ENCODE measurements at places on chromosomes 1 and 21. TPM values are rescaled to one million over a fixed set of nuclear protein-coding genes. Genes with fewer than 3 reads are reported as not detected.

DNA sequence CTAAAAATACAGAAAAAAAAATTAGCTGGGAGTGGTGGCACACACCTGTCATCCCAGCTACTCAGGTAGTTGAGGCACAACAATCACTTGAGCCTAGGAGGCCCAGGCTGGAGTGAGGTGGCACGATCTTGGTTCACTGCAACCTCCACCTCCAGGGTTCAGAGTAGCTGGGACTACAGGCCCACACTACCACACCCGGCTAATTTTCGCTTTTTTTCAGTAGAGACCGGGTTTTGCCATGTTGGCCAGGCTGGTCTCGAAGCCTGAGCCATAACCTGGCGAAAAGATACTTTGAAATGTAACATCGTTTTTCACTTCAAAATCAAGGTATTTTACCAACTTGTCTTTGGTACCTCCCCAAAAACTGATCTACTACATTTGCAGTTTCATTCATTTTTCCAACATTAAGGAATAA lies 6.1 kb downstream of the GAS5 start:
- no peak for DNase-seq

DNA sequence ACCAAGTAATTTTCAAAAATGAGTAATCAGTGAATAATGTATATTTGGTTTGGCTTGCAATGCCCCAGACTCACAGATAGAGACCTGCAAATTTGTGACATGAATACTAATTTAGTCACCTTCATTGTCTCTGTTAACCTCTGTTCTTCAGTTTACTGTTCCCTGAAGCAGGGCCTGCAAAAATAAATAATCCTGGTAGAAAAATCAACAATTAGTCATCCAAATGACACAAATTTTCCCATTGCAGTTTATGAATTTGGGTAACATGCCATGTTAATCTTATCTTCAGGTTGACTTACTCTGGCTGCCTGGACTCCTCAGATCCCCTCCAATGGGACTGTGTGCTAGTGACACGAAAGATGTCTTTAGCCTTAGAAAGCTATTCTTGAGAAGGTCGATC lies 289.5 kb downstream of the PAPPA2 start:
- DNase-seq: no peak

DNA sequence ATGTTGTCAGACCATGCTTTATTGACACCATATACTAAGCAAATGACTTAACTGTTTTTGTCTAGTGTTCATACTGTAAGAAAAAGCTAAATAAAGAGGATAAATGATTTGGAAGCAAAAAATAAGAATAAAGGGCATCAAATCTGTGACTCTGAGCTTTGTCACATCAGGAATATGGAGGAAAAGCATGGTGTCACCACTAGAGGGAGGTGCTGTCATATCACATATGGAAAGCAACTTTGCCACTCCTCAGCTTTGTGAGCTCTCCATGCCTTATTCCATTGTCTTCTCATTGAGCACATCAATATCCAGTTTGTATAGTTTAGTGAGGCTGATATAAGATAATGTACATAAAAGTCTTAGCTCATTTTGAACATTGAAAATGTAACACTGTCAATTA lies 20.8 kb upstream of the GBP1 start:
- no peak for DNase-seq

DNA sequence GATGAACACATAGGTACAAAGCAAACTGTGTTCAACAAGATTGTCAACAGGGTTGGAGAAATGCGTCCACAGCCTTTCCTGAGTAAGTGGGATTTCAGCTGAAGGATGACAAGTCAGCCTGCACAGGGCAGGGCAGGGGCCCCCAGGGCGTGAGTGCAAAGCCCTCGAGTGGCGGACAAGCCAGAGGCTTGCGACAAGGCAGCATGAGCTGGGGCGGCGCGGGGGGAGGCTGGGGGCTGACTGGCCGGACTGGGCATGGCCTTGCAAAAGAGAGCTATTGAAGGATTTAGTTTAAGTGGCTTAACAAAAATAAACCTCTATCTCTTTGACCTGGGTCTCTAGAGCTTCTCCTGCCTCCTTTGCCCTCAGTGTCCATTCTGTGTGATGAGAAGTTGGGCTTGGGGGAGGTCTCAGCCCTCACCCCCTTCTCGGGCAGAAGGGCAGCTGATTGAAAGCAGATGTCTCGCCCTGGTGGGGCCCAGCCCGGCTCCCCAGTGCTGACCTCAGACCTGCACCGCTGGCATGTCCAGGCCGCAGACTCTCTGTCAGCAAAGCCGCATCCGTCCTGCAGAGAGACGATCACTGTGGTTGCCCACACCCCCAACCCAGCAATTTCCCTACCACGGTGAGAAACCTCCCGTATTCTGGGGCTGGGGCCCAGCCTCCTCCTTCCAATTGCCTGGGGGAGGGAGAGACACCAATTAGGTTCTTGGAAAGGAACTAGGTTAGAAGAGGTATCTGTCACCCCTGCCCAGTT lies 24.3 kb upstream of the EPS8L3 start:
- peak; percentile 77 for DNase-seq

DNA sequence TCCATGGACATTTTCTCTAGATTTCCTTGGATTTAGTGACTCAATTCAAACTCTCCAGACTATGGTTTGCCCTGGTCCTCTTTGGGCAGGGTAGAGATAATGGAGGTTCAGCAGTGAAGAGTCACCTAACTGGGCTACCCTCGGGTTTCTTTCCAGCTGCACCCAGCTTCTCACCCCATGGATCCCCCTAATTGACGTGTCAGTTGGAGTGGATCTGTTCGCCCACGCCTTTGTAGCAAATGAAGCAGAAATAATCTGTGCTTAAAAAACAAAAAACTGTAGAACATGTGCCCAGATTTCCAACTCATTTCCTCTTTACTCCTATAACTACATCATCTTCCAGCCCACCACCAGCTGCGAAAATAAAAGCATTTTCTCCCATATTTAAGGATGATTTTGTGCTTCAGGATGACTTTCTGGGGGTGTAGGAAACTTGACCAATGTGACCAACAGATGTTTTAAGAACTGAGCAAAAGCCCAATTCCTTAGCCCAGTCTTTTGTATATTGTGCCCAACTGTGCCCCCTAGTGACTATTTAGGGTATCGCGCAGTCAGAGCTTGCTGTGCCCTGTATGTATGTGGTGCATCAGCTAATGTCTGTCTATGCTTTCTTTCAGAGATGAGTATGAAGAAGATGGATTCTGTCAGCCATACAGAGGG lies 66.5 kb upstream of the UBE2U start:
- DNase-seq: no peak

DNA sequence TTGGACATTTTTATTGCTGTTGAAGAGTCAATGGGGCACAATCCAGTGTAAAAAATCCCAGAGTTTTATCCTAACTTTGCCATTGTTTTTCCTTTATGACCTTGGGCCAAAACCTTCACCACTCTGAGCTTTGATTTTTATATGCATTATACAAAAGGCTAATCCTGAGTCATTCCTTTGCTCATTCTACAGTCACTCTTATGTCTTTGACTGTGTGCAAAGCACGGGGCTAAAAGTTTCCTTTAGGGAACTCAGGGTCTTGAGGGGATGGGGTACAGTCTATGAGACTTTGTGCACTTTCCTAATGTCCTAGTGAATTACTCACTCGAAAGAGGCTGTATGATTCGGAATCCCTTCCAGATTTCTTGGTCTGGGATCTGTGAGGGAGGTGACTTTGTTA lies 543.2 kb upstream of the CAMK1G start:
- DNase-seq: no peak

DNA sequence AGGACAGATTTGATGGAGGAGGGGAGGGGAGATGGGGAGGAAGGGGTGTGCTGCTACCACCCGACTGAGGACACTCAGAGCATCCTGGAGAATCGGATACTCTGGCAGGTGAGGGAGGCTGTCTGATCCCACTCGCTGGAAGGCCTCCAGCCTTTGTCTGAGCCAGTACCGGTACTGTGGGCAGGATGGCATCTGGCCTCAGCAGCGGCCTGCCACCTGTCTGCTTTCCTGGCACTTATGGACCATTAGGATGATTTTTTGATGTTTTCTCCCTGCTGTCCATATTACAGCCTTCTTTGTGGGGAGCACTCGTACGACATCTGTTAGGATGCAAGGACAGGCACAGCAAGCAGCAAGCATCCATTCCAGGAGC lies 11.5 kb downstream of the ATP2B4 start:
- no peak for DNase-seq

DNA sequence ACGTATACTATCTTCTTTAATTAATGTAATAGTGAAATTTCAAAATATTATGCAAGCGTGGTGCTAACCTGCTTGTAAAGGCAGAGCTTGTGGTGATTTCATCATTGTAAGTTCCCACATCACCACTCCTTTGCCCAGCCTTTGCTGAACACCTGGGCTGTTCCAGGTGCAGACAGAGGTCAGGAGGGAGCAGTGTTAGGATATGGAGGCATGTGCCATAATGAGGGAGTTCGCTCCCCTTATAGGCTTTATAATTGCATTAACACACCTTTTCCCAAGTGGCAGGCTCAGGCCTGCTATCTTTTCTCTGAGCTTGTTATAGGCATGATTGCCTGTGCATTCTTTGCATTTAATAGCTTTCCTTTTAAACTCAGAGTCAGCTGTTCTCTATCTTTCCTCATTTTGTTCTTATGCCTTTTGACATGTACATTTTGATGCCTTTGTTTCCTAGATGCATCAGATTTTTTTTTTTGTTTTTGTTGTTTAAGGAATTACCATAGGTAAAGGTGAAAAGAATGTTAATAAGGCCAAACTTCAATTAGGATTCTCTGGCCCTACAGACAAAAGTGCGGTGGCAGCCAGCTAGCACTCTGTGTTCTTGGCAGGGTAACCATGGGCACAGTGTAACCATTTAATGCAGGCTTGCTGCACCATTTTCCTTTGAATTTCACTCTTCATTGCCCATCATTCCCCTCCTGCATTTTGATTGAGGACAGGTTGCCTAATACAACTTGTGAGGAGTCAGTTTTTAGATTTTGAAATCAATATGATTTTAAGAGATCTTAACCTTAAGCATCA lies 12.6 kb downstream of the NPL start:
- no peak for DNase-seq

DNA sequence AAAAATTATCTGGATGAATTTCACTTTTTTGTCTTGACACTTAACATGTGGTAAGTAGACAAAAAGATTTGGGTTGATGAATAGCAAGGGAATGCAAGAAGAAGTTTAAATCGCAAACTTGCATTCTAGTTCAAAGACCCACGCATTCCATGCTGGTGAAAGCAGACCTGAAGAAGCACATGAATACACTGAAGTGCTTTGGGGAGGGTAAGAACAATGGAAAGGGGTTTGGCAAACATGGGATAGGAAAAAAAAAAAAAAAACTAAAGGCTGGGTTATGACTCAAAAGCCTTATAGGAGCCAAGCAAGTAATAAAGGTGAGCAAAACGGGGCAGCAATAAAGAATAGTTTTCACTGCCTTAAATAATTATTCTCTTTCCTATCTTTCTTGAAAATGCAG lies 450.2 kb downstream of the LMO4 start:
- no peak for DNase-seq

GRCh38 chr1:237953238-237953637 lies 62.5 kb upstream of the ZP4 start:
- no peak for DNase-seq

DNA sequence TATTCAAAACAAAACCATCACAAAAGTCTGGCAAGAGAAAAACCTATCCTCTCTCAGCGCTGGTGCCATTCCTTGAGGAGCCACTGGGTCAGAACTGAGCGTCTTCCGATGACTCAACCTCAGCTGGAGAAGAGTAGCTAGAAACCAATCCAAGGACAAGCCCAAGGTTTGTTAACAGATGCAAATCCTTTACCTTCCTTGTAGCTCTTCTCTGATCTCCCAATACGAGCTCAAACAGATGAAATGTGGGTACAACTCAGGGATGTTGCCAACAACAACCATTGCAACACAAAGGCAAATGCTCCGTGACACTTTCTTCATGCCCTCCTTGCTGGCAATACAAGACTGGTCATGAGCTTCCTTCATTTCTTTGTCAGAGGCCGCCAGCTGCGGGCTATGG lies 337.1 kb downstream of the SIPA1L2 start:
- DNase-seq: no peak

- DNase-seq: no peak
Measured at GRCh38 chr21:35933466-35933865, 126.9 kb downstream of the SETD4 start.

- DNase-seq: peak; percentile 36
Measured at GRCh38 chr1:54698346-54698745, 17.3 kb upstream of the TTC4 start.

DNA sequence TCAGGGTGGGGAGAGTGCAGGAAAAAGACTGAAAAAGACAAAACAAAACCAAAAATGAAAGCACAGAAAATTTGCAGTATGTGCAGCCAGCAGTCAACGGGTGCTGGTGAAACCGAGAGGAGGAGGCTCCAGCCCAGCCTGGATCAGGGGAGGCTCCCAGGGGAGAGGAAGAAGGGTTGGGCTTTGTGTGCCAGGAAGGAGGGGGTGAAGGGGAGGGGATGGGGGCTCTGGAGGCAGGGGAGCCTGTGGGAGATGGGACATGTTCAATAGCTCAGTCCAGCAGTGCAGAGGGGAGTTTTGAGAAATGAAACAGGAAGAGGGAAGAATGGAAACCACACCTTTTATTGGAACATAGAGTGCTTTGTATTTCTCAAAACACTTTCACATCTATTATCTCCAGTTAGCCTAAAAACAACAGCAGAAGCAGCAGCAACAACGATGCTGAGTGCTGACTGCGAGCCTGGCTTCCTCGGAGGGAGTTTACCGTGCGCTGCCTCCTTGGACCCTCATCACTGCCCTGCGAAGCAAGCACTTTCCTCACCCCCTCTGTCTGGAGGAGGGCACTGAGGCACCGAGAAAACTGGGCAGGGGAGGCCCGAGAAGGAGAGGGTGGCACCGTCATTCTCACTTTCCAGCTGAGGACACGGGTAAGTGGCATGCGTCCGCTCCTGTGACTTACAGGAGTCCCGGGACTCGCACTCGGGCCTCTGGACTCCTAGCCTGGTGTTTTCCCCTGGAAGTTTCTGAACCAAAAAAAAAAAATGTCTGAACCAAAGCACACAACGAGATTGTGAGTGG lies 62.9 kb downstream of the MDM4 start:
- no peak for DNase-seq

DNA sequence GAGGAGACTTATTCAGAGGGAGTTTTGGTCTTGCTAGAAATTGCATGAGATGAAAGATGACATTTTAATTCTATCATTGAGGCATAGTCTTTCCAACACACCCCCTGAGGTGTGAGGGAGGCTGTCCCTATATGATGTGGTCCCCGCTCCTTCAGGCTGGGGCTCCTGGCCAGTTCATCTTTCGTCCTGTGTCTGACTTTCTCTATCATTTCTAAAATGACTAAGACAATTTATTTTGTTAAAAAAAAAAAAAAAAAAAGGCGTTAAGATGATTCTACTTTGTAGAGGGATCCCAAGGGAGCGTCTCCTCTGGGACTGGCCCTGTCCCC lies 50.5 kb downstream of the PRKCZ start:
- no peak for DNase-seq

GRCh38 chr1:215079456-215079855 lies 3.1 kb upstream of the KCNK2 start:
- no peak for DNase-seq

Gene KPRP
- not detected for total RNA-seq

Gene IKBKE
- total RNA-seq: 10.5 TPM

Gene ZNF670
- 3.6 TPM for total RNA-seq

Gene OR6K6
- not detected for total RNA-seq

Gene BCAN
- 1.3 TPM for total RNA-seq

Gene TSPEAR
- 0.15 TPM for total RNA-seq
